Tibial artery (tissue), 4 donors: ENCODE measurements at places on chromosomes 2 and 18.

- no peak overlapping the region for H3K27ac ChIP-seq
- no peak overlapping the region for H3K4me3 ChIP-seq
- H3K4me1 ChIP-seq = no peaks in the 10 kb centered on the region
- no peaks in the 10 kb centered on the region for H3K27me3 ChIP-seq
- H3K36me3 ChIP-seq = no peaks in the 10 kb centered on the region
These were observed 408.2 kb downstream of the ZNF804A start for GRCh38 chr2:185006481-185006880.

DNA sequence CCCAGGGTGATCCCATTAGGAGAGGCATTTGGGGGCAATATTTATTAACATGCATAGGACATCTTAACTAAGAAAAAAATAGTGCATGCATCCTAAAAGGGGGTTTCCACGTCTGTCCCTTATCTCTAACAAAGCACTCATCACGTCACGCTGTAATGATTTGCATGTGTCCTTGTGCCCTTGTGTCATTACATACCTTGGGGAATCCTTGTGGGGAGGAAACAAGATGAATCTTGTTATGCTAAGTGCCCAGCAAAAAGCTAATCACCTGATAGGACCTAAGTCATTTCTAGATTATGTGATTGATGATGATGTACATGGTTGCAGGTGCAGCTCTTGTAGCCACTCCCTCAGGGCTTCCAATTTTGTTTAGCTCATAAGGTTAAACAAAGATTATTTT is 250.9 kb downstream of the FBXO15 start:
- H3K27ac ChIP-seq = no peak overlapping the region
- DNase-seq = no peak
- H3K36me3 ChIP-seq = no peaks in the 10 kb centered on the region
- H3K4me3 ChIP-seq = no peak overlapping the region
- H3K27me3 ChIP-seq = no peaks in the 10 kb centered on the region

- H3K27me3 ChIP-seq = no peaks in the 10 kb centered on the region
- H3K4me1 ChIP-seq = no peaks in the 10 kb centered on the region
- H3K36me3 ChIP-seq = no peaks in the 10 kb centered on the region
- no peak overlapping the region for H3K27ac ChIP-seq
- H3K4me3 ChIP-seq = peak overlapping the region; percentile 59
- DNase-seq = no peak
These were observed 1.1 kb downstream of the MREG start for GRCh38 chr2:216012133-216012829.

DNA sequence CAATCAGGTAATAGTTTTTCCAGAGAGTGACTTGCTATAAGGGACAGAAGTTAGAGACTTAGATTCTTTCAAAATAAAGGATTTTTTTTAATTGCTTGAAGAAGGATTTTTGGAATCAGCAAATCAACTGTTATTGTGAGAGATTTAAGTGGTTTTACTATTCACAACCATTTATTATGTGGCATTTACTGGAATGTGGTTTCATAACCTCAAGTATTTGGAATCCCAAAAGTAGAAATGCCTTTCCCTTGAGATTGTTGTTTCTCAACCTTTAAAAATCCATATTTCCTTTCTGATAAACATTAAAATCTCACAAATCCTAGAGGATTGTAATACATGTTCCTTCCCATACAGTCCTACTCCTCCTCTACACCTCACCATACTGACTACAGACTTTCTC is 5.0 kb downstream of the TANK start:
- H3K4me1 ChIP-seq = peaks cover 19% of the 10 kb centered on the region
- no peak overlapping the region for H3K4me3 ChIP-seq
- H3K27me3 ChIP-seq = no peaks in the 10 kb centered on the region

GRCh38 chr2:239482778-239483712 is 82.2 kb upstream of the HDAC4 start:
- H3K36me3 ChIP-seq = no peaks in the 10 kb centered on the region
- H3K4me3 ChIP-seq = no peak overlapping the region
- no peak overlapping the region for H3K27ac ChIP-seq
- no peaks in the 10 kb centered on the region for H3K27me3 ChIP-seq
- H3K4me1 ChIP-seq = no peaks in the 10 kb centered on the region
- no peak for DNase-seq

GRCh38 chr2:99389371-99389770 is 52.2 kb downstream of the EIF5B start:
- no peaks in the 10 kb centered on the region for H3K27me3 ChIP-seq
- H3K27ac ChIP-seq = no peak overlapping the region
- no peak for DNase-seq
- H3K4me3 ChIP-seq = no peak overlapping the region

GRCh38 chr2:242002944-242003343 is 133.4 kb downstream of the RTP5 start:
- H3K4me3 ChIP-seq = no peak overlapping the region
- no peak overlapping the region for H3K27ac ChIP-seq
- H3K27me3 ChIP-seq = no peaks in the 10 kb centered on the region
- H3K4me1 ChIP-seq = no peaks in the 10 kb centered on the region
- DNase-seq = peak; percentile 29

DNA sequence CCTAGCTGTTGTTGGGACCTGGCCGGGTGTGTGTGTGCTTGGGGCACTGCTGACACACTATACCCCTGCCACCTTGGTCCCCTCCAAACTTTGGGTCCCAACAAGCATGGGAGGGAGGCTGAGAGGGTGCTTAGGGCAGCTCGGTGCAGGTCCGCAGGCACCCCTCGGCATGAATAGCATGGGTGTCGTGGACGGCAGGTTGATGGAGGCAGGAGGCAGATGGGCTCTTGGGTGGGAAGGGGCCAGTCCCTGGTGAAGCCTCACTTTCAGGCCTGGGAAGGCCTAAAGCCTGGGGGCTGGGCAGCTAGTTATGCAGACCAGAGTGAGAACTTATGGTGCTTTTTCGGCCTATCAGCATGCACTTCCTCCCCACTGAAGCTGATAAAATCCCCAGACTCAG is 164.2 kb downstream of the CDH19 start:
- no peak overlapping the region for H3K27ac ChIP-seq
- H3K4me1 ChIP-seq = no peaks in the 10 kb centered on the region
- H3K36me3 ChIP-seq = no peaks in the 10 kb centered on the region
- H3K27me3 ChIP-seq = no peaks in the 10 kb centered on the region
- no peak overlapping the region for H3K4me3 ChIP-seq
